ENCODE measurements at places on chromosomes 7 and 10.

DNA sequence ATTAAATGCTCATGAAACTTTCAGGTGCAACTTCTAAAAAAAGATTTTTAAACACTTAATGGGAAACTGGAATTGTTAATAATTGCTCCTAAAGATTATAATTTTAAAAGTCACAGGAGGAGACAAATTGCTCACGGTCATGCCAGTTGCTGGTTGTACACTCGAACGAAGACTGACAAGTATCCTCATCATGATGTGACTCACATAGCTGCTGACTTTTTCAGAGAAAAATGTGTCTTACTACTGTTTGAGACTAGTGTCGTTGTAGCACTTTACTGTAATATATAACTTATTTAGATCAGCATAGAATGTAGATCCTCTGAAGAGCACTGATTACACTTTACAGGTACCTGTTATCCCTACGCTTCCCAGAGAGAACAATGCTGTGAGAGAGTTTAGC is 79.3 kb downstream of the ITGB8 start:
- no peak for DNase-seq

DNA sequence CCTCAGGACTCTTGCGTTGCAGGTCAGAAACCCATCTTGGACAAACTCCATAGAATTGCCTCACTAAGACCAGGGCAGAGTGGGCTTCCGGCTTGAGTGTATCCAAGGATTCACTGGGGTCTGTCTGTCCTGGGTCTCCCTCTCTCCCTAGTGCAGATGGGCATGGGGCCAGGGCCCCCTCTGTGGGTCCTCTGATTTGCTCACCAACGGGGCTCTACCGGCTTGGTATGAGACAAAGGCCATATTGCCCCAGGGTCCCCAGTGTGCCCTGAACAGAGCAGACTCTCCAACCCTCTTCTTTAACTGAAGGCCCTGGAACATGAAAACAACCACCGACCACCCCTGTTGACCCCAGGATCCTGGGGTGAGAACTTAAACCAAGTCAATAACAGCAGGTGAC is 68.2 kb upstream of the CHST15 start:
- no peak for DNase-seq

DNA sequence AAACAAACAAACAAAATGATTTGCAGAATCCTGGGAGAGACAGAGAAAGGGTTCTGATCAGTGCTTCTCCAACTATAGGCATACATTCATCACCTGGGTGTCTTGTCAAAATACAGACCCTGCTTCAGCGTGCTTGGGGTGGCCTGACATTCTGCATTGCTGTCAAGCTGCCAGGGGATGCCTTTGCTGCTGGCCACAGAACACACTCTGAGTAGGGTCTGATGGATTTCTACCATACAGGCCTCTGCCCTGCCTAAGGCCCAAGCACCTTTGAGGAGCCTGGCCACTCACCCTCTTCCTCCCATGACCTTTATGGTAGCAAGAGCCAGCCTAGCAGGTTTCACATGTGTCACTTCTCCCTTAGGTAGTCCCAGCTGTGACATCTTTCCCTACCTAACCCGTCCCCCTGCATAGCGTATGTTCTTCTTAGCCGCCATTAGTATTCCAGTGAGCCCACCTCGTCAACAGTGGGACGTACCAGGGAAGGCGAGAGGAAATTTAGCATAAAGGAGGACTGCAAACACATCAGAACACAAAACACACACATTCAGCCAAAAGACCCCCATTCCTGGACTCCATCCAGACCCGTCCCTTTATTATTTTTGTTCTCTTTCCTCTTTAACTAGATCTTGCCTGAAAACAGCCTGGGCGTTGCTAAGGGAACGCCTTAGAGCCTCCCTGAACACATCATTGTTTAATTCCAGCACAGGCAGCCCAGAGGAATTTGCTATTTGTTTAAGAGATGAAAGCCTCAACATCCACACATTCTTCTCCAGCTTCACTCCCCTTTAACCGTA is 43.9 kb upstream of the PODXL start:
- no peak for DNase-seq

DNA sequence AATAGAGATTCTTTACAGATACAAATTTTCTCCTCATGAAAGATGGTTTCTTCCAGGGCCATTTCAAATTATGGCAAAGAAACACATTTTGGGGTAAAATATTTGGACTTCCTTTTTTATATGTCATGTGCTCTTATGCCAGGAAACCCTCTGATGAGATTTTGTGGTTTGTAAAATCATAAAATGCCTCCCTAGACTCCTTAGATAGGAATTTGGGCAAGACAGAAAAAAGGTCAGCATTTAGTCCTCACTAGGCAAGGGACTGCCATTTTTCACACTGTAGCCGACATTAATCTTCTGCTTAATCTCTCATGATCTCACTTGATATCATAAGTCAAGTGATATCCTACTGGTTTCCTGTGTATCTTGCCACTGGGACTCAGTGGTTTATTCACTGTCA is 286.4 kb downstream of the ARHGAP12 start:
- DNase-seq: no peak

Data from urothelium cell line (cell line).